ENCODE measurements at places on chromosomes 16 and 17. TPM values are rescaled to one million over a fixed set of nuclear protein-coding genes. Genes with fewer than 3 reads are reported as not detected.

DNA sequence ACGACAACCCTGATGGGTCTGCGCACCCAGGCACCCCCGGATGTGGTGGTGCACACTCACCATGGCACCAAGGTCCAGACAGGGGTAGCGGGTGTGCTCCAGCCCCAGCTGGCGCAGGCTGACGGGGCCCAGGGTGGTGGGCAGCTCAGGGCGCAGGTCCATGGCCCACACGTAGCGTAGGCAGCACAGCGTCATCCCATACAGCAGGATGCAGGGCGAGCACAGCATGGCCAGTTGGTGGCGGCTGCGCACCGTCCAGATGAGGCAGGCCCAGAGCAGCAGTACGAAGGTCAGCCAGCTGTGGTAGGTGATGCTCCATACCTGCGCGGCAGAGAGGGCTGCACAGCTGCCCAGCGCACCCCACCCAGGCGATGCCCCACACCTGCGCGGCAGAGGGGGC, 29.8 kb downstream of the CTU2 start:
- DNase-seq: no peak

- no peak for DNase-seq
Measured at GRCh38 chr17:47205419-47205963, 3.7 kb upstream of the MYL4 start.

DNA sequence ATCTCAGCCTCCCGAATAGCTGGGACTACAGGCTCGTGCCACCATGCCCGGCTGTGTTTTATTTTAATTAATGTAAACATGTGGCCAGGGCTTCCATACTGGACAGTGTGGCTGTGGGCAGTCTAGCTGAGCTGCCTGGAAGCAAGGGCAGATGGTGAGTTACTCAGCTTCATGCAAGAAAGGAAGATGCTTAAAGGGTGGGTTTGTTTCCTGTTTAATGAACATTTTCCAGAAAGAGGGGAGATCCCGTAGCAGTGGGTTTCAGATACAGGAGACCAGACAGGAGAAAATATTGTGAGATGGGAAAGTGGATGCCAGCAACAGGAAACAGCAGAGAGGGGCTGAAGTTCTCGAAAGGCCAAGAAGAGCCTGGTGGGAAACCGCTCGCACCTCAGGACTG, 7.3 kb downstream of the MAPK8IP3 start:
- no peak for DNase-seq

DNA sequence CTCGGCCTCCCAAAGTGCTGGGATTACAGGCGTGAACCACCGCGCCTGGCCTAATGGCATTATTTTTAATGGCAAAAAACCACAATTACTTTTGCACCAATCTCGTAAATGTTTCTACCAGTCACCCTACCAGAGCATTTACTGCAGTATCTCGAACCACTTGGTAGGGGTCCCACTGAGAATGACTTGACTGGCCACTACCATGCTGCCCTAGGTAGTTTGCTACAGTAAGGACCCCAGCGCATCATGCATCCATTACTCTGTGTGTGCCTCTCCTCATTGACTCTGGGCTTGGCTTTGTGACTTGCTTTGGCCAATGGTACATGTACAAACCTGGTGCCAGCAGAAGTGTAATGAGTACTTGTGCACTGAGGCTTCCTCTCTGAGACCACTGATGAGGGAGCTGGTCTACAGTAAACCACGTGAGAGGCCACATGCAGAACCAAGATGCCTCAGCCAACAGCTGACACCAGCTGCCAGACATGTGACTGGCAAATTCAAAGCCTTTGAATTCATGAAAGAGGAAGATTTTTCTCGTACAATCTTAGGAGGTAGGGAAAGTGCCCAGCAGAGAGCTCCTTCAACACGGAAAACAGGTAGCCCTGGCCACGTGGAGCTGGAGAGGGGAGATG, 421.7 kb upstream of the C16orf82 start:
- DNase-seq: no peak

GRCh38 chr16:53846971-53847370, 143.0 kb downstream of the FTO start:
- DNase-seq: no peak

DNA sequence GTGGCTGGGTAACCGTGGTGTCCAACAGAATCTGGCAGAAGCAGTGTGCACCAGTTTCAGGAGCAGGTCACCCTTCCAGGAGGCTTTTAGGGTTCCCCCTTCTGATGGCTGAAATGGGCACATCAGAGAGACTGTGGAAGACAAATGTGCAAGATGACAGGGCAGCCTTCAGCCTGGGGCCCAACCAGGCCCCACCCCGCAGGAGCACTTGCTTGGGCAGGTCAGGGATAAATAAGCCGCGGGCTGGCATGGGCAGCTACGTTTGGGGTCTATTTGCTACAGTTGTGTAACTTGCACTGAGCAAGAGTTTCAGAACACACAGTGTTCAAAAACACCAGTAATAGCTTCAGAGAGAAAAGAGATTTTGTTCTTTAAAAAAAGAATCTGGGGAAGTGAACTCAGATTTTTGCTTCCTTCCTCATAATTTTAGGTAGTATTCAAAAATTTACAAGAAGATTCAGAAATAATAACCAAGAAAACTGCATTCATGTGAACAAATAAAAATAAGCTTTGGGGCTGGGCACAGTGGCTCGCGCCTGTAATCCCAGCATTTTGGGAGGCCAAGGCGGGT, 44.9 kb upstream of the BAHCC1 start:
- DNase-seq: no peak

GRCh38 chr17:78986649-78987328, 7.1 kb upstream of the LGALS3BP start:
- DNase-seq: no peak

DNA sequence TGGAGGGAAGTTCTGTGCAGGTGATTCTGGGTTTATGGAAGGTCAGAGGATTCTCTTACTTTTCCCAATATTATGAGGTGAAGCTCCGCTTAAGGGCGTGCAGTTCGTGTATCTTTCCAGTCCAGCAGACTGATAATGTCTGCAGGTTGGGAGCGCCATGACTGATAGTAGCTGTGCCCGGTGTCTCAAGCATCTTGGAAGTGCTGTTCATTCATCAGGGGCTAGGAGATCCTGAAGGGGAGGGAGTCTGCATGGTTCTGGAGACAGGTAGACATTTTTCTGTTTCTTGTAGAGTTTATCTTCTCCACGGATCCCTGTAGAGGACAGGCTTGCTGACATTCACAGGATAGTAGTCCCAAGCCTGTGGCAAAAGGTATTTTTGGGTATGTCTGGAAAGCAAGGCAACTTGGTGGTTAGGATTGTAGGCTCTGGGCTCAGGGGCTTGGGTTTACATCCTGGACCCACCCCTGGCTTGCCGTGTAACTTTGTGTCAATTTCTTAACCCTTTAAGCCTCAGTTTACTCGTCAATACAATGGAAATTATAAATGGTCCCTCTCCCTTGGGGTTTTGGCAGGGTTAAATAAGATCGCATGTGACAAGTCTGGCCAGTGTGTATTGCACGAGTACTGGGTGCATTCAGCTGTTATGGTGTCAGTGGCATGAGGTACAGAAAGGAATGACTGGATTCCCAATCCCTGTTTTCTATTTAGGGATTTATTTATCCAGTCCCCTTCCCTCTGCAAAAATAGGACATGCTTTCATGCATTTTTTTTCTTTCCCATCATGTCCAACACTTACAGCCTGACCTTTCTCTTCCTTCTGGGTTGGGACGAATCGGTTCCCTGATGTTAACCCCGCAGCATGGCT, 8.2 kb downstream of the HLF start:
- no peak for DNase-seq

DNA sequence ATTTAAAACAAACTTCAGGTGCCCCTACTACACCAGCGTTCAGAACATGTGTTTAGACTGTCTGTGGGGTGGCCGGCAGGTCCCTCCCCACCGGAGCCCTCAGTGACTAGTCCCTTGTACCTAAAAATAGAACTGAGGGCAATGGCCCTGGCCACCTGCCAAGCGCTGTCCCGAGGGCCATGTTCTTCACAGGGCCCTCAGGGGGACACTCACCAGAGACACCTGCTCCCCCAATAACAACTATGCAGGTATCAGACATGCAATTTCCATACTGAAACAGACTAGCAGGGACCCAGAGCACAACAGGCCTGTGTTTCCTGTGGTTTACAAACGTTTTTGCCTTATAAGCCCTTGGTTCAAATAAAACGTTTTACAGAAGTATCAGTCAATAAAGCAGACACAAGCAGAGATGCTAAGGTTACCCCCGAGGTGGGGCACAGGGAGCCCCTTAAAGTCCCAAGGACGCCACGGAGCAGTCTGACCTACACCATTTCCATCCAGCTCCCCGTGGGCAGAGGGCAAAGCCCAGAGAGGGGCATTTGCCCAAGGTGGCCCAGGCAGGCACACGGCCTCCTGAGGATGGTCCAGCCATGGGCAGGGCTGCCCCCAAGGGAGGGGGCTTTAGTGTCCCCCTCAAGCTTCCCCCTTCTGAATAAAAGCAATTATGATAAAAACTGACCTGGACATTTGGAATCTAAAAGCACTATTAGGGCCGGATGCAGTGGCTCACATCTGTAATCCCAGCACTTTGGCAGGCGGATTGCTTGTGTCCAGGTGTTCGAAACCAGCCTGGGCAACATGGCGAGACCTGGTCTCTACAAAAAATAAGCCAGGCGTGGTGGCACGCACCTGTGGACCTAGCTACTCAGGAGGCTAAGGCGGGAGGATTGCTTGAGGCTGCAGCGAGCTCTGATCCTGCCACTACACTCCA, 896 bp upstream of the MYLK3 start:
- peak; percentile 37 for DNase-seq

DNA sequence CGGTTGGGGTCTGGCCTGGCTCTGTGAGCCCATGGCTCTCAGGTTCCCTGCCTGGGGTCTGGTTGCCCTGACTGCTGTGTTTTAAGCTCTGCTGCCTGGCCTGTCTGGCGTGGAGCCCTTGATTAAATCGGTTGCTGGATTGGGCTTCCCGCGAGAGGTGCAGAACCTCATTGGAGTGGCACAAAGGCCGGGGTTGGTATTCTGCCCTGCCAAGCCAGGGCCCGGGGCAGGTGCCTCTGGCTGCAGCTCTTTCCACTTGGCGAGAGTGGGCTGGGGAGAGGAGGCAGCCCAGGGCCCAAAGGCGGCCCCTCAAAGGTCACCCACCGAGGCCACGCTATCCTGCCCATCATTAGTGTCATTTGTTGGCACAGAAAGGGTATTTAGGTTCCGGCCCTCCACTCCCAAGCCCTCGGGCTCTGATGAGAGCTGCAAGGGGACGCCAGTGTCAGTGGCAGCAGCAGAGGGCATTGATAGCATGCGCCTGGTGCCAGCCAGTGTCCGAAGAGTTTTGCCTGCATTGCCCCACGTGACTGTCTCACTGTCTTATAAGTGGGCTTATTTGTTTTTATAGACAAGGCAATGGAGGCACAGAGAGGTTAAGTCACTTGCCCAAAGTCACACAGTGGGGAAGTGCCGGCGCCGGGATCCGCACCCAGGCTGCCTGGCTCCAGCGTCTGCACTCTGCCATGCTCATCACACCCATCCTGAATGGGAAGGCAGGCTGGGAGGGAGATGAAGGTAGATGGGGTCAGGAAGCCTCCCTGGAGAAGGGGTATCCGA, 68.0 kb upstream of the CIBAR2 start:
- DNase-seq: no peak

DNA sequence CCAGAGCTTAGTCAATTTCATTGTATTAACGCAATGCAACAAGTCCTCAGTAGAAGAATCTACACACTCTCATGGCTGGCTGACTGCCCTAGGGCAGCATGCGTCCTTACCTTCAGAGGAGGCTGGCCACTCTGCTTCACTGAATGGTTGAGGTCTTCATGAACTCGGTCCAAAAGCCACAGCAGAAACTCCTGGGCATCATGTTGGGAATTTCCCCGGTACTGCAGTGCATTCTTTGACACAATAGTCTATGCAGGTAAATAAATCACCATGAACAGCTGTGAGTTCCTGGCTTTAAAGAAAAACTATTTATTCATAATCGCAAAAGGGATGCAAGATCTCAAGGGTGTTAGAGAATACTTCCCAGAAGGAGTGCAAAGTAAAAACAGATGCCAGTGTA, 41.3 kb downstream of the USP31 start:
- no peak for DNase-seq

DNA sequence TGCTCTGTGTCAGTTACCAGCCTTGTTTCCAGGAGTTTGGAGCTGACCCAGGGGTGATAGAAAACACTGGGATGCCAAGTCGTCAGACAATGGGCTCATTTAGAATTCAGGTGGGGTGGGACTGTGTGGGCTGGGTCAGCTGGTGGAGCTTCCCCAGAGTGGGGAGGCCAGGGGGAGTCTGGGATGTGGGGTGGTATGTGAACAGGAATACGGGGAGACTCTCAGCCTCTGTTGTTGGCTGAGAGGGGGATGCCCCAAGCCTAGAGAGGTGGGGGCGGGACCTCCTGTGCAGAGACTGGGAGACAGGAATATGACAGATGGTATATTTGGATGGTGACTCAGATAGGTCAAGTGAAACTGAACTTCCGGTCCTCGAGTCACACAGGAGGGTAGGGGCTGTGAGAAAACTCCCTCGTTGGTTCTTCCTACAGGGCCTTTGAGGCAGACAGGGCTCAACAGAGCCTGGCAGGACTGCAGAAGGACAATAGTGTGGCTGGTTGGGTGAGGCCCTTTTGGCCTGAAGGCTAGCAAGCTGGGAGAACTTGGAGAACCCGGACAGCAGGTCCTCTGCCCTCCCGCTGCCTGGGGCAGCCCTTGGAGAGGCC, 23.7 kb downstream of the CDH1 start:
- DNase-seq: no peak

DNA sequence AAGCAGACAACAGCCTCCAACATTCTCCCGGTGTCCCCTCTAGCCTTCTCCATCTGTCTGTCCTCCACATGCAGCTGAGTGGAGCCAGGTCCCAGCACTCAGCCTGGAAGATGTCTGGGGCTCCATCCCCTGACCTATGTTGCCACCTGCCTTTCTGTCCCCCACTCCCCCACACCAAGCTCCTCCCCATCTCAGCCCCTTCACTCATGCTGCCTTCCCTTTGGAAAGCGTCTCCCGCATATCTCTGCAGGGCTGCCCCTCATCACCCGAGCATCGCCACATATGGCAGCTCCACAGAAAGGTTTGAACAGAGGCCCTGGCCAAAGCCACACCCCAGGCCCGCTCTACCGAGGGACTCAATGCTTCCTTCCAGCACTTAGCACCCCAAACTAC, 24.2 kb downstream of the NSMCE1 start:
- peak; percentile 10 for DNase-seq

DNA sequence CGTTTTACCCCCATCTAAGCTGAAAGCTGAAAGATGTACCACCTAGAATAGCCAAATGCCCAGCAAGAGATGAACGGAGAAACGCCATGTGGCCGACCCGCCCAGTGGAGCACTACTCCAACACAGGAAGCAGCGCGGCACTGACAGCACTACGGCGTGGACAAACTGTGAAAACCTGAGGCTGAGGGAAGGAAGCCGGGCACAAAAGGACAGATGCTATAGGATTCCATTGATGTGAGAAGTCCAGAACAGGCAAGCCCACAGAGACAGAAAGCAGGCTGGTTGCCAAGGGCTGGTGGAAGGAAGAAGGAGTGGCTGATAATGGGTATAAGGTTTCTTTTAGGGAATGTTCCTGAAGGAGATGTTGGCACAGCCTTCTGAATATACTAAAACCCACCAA, 29.4 kb upstream of the SLC38A8 start:
- no peak for DNase-seq

GAST gene
- not detected for total RNA-seq

CCL7 gene
- total RNA-seq: not detected

FOXL1 gene
- total RNA-seq: 1.1 TPM

NUDT16L1 gene
- 51.4 TPM for total RNA-seq

CCL4 gene
- 0.72 TPM for total RNA-seq

IRF8 gene
- total RNA-seq: 18.8 TPM
